Hypothalamus (tissue), 51 donors: ENCODE measurements at places on chromosomes 6 and 20.

DNA sequence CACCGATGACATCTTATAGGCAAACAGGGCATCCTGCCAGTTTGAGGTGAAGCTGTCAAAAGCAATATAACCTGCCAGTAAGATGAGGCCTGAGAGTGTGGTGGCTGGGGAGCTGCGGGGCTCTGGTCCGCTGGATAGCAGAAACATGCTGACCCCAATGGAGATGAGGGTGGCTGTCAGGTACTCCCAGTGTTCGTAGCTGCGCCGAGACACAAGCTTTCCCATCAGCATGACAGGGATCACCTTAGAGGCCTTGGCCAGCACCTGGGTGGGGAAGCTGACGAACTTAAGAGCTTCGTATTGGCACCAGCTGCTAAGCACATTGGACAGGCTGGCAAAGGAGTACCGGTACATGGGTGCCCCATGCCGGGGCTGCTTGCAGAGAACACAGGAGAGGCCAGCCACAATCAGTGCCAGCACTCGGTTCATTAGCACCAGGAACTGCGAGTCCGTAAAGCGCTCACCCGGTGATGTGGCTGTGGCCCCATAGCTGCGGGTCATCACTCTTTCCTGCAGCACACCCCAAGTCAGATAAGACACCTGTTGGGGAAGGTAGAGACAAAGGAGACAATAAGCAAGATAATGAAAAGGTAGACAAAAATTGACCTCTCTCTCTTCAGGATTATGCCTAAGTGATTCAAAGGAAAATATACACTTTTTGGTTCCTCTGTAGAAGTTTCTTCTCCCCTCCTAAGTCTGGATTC lies 2.1 kb downstream of the SLC35B2 start:
- no peak for DNase-seq

- no peak for DNase-seq
These were observed 30.1 kb downstream of the SF3B5 start for GRCh38 chr6:144065213-144065660.

- no peak for DNase-seq
These were observed 42.5 kb upstream of the CD83 start for GRCh38 chr6:14075095-14075503.

DNA sequence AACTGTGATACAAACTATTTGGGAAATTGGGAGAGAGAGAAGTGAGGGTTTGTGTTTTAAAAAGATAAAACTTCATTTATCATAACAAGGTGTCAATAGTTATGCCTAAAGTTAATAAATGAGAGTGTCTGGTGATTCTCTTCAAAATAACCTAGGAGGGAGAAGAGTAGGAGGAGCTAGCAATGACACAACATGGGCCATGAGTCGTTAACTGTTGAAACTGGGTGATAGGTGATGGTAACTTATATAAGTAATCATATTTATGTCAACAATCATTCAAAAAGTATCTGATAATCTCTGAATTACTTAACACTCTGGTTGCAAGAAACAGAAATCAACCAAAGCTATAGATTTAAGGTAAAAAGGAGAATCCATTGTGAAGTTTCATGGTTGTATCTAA lies 46.8 kb upstream of the INSM1 start:
- DNase-seq = no peak

- no peak for DNase-seq
These were observed 14.1 kb upstream of the OSER1 start for GRCh38 chr20:44224637-44225036.

DNA sequence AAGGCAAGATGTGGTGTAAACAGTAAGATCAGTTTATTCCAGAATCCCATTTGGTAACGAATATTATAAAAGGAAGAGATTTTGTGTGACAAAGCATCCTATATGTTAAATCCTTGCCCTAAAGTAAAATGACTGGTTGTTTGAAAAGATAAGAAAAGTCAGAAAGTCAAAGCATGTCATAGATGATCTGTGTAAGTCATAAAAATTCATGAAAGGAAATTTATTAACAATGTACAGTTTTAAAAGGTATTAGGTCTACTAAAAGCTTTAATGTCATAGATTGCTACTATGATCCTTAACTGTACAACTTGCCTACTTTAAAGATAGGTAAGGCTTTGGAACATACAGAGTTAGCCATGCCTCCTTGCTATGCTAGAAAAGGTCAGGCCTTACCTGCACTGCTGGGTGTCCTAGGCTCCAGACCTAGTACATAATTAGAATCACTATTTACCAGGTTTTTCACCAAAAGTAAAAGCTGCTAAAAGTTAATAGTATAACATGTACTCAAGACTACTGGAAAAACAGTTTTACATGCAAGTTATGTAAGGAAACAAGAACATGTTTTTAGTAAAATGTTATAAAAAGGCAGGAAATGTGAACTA lies 1090.1 kb upstream of the ADGRB3 start:
- DNase-seq = no peak

DNA sequence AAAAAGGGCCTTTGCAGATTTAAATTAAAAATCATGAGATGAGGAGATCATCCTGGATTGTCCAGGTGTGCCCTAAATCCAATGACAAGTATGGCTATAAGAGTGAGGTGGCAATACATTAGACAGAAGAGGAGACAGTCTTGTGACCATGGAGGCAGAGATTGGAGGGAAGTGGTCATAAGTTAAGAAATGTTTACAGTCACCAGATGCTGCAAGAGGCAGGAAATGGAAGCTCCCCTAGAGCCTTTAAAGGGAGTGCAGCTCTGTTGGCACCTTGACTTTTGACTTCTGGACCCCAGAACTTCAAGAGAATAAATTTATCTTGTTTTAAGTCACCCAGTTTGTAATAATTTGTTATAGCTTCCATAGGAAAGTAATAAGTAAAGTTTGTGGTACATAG lies 61.1 kb downstream of the HMGN3 start:
- no peak for DNase-seq

DNA sequence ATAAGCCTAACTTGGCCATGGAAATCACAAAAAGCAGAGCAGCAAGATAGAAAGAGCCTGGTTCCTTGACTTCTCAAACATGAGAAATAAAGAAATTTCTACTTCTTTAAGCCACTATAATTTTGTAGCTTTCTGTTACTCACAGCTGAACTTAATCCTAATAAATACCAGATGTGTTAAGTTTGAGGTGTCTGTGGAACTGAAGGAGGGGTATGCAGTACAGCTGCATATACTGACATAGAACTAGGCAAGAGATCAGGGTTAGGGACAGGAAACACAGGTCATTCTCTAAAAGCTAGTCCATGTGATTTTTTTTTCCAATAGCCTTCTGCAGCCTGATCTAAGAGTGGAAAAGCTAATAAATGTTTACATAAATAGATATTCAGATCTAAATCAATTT lies 123.9 kb downstream of the COL12A1 start:
- no peak for DNase-seq

- no peak for DNase-seq
These were observed 123.9 kb upstream of the SASH1 start for GRCh38 chr6:148218542-148219258.

DNA sequence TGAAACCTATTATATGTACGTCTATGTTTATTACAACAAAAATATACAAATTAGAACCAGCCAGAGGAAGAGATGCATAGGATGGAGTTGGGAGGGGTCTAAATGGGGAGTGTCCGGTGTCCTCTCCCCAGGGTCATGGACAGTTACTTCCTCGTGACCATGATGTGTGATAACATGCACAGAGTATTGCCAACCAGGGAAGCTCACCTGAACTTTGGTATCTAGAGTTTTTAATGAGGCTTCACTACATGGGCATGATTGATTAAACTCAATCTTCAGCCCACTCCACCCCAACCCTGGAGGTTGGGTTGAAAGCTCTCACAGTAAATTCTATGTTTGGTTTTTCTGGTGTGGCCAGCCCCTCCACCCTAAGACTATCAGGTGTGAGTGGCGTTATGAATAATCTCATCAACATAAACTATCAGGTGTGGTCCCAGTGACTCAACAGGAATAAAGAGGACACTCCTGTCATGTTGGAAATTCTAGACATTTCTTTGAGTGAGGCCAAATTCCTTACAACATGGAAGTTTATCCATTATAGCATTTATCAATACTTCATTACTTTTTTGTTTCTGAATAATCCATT lies 36.4 kb upstream of the FKBP1A start:
- DNase-seq = no peak

DNA sequence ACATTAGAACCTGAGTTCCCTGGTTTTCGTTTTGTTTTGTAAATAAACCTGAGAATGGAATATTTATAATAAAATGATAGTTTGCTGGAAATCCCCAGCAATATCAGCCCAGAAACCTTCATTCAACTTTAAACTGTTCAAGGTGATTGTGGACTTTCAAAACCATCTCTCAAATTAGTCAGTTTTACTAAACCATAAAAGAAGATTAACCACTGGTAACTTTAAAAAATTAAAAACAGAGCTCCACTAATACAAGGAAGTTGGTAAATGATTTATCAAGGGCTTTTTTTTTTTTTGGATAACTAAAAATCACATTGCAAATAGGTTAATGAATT lies 10.0 kb downstream of the MBOAT1 start:
- no peak for DNase-seq

DNA sequence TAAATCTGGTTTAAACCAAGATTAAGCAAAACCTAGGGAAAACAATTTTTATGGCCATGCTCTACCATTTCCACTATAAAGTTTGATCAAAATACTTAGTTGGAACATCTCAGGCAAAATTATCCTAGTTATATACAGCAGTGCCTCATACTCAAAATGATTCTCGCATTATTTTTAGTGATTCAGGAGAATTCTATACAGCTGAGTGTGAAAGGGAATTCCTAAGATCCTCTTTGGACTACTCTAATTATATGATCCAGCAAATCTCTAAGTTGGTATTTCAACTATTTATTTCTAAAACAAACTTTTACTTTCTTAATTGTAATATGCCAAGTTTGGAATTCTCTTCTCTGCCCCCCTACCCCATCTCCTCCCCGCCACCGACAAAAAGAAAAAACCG lies 8.6 kb downstream of the DTNBP1 start:
- DNase-seq = no peak

DNA sequence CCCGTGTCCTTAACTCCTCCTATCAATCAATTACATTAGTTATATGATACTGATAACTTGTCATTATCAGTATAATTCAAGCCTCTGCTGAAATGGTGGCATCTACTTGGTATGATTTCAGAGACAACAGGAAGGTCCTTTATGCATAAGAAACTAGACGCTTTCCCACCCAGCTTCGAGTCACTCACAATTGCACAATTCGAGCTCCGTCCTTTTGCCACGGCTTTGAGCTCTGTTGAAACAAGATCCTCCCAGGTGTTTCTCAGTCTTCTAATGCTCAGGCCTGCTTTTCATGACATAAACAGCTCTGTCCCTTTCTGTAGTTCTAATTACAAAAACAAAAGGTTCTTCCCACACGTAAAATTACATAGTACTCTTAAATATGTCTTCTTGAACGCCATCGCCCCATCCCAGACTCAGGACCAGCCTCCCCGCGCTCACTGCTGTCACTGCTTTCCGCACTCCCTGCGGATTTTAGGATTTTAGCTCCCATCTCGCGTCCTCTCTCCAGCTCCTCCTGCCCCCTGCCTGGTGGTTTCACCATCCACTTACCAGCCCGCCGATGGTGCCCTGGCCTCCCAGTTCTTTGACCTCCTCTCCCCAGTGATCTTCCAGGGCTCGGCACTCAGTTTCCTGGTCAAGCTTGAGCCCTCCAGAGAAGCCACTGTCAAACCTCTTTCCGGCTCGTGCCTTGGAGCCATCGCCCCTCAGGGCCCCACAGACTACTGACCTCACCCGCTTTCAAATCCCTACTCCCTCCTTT lies 23.2 kb upstream of the PNPLA1 start:
- DNase-seq = no peak

- DNase-seq = no peak
These were observed 43.0 kb upstream of the NELFCD start for GRCh38 chr20:58938078-58938477.

DNA sequence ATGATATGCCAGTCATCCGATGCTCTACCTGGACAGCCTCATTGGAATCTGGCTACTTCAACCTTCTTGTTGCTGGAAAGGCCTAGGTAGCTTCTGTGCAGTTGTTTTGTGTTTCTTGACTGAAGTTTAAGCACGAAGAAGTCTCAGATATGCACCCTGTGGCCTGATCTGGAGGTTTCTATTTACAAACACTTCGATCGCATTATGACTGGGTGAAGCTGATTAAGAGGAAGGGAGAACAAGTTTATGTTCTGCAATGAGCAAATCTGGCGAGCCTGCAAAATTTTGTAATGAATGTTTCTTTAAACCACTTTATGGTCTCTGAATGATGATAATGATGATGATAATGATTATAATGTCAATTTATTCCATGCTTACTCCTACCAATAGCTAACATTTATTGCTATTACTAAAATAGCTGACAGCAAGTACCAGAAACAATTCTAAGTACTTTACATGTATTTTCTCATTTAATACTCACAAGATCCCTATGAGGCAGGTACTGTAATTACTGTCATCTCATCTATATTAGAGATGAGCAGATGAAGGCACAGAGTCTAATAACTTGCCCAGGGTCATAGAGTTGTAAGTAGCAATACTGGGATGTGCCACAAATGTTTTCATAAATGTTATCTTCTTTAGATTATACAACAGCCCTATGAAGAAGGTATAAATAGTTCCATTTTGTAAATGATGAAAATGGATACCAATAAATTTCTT lies 126.1 kb upstream of the UST start:
- no peak for DNase-seq

- no peak for DNase-seq
These were observed 13.3 kb downstream of the DNMT3B start for GRCh38 chr20:32775336-32775991.

DNA sequence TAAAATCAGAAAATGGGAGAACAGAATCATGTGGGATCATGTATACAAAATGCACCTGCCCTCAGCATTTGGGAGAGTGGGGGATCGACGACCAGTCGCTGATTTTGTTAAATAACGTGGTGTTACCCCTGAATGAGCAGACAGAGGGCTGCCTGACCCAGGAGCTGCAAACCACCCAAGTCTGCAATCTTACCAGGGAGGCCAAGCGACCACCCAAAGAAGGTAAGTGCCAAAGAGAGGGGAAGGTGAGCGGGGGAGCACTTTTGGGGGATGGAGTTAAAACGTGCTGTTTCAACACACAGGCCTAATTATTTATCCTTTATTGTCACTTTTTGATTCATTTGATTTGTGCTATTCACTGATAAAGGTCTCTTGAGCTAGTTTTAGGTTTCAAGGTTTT lies 4.1 kb downstream of the ADGRB3 start:
- no peak for DNase-seq

DNA sequence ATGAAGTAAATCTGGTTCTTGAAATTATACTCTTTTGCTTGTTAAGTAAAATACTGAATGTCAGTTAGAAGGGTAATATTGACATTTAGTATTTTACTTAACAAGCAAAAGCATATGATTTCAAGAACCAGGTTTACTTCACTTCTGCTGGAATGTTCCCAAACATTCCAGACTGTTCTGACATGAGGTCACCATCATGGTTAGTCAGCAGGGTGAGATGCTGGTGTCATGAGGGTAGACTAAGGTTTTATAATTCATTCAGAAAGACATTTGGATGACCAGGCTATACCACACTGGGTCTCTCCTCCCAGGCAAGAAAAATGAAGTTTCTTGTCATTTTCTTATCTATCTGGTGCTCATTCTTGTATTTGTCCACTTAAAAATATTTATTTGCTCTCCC lies 414.4 kb upstream of the MMS22L start:
- DNase-seq = no peak
